Foreskin fibroblast (primary cell): ENCODE measurements at places on chromosomes 3 and 15.

DNA sequence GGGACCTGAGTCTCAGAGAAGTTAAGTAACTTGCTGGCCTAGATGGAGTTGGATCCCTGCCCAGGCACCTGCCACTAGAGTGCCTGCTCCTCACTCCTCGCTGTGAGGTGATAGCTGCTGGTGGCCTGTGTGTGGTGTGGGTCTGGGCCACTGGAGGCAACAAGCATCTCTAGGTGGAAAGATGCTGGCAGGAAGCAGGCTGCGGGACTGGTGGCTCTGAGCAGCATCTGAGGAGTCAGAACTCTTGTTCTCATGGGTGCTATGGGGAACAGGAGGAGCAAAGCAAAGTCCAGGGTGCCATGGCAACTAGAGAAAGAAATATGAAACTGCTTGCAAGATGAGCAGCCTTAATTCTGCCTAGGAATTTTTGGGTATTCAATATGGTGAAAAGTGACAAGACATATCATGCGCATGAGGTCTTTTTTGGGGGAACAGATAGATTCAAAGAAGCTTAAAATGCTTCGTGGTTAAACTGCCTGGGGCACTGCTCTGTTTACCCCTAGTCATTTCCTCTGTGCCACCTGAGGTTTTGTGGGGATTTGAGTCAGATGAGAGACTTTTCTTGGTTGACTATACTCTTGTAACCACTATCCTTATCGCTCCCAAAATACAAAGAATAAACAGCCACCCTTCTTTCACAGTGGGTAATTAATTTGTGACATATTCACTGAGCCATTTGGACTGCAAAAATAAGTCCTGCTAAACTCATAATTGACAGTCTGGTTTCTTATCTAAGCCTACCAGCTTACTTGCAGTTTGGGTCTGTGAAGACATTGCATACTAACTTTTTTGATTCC is 50.3 kb downstream of the MED12L start:
- DNase-seq = no peak

- DNase-seq = no peak
Observed at GRCh38 chr15:31340047-31340446, 13.4 kb downstream of the KLF13 start.

DNA sequence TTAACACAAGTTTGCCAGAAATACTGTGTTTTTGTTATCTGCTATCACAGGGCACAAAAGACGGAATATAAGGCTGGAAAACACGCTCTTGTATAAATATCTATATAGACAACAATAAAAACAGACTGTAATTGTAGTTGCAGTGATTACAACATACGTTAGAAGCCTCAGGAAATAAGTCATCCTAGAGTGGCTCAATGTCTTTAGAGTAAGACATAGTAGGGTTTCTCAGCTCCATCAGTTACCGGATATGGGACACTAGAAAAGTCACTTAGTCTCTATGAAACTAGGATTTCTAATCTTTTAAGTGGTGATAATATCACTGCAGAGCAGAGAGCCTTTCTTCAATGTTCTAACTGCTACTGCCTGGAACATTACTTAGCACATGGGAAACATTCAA is 208.8 kb downstream of the STAG1 start:
- peak; percentile 46 for DNase-seq

DNA sequence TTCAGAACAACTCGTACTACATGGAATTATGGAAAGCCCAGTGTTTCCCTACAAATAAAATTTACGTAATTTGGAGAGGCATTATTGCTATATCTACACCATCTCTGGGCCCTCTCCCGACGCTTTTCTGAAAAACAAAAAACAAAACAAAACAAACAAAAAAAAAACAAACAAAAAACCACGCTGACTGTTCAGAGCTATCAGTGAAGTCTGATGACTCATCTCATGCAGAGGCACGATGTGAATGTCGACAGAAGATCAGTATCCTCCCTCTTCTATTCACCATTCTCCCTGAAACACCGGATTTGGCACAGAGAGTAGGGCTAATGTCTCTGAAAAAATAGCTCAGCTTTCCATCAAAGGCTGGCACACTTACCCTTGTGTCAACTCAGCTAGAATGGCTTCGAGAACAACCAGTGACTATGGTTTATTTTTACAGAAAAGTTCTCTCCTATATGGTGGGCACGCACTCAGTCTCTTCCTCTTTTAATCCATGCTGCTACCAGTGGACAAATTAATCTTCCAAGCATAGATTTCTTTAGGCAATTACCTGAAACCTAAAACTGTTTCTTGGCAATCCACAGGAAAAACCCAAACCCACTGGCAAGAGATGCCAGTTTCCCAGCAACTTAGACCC is 1.5 kb downstream of the CRBN start:
- peak; percentile 15 for DNase-seq

DNA sequence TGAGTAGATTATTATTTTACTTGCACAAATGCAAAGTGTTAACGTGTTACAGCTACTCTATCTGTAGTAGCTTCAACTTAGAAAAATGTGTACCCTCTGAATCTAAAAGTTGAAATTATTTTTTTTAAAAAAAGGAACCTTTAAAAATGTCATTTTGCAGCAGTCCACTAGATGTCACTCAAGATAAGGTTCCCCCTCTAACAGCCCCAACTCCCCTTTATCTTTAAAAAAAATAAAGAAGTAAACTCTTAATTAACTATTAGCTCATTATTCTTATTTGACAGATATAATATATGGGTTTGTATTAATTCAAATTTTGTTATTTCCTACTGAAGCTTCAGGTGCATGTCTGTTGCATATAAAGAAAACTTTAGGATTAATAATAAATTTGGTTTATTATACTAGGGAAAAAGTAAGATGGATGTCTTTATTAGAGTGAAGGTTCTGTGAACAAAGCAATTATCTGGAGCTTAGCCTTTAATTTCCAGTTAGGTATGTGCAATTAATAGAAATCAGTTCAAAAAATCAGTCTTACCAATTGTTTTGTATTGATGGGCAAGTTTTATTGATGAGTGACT is 288.5 kb downstream of the VGLL3 start:
- DNase-seq = peak; percentile 0

DNA sequence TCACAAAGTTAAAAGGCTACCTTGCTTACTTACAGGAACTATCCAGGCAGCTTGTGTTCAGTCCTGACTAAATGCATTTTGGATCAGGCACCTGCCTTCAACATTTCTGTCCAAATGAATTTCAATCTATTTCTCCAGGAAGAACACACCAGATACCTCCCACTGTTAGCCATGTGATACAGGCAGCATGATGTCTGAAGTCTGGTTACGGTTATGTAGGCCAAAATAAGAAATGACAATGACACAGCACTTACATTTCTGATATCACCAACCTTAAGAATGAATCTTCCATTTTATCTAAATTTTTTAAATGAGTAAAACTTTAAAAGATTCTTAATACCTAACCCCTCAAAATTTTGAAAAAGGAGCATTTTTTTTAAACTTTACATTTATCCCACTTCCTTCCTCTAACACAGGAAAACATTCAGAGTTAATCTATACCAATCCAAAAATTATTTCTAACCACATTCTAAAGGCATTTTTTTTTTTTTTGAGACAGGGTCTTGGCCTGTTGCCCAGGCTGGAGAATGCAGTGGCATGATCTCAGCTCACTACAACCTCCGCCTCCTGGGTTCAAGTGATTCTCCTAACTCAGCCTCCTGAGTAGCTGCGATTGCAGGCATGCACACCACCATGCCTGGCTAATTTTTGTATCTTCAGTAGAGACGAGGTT is at the start of gene MAP4:
MAP4 (minus strand) TSS at position 116 of the 673 bp plus-strand sequence. CDS start 17,556 bp downstream, outside the sequence.
- DNase-seq = no peak

DNA sequence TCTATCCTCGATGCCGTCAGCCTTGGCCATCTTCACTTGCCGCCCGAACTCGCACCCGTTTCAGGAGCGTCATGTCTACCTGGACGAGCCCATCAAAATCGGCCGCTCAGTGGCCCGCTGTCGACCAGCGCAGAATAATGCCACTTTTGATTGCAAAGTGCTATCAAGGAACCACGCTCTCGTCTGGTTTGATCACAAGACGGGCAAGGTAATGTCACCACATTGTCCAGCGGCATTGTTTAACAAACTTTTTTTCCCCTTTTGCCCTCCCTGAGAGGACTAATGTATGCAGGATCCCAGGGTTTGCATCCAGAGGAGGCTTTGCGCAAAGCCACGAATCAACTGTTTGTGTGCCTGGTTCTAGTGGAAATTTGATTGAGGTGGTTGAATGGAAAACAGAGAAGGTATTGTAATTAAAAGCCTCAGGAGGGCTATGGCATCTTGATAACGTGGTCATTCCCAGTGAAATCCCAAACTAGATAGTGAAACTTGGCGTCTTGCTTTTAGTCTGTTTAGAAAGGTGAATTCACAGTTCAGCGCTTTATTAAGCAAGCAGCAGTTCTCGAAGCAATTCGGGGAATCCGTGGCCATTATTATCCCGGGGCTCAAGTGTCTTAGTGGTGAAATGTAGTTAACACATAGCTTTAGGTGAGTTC is 1.7 kb downstream of the SLMAP start:
- DNase-seq = peak; percentile 17

- DNase-seq = no peak
Observed at GRCh38 chr15:33138000-33138399, 56.5 kb downstream of the FMN1 start.

DNA sequence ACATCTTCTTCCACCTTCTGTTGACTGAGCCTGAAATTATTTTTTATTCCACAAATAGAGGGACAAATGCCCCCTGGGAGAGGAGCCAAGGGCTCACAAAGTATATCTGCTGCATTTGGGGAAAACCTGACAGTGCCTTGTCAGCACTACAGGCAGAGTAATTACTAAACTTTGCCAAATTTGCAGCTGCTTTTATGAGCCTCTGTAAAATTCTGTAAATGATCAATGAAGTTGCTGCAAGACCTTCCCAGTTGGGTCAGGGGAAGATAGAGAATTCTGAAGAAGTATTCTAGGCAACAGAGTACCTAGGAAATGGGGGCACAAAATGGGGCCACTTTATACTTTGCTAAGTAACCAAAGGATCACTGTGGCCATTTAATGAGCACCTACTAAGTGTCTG is 10.5 kb downstream of the GHSR start:
- DNase-seq = no peak

DNA sequence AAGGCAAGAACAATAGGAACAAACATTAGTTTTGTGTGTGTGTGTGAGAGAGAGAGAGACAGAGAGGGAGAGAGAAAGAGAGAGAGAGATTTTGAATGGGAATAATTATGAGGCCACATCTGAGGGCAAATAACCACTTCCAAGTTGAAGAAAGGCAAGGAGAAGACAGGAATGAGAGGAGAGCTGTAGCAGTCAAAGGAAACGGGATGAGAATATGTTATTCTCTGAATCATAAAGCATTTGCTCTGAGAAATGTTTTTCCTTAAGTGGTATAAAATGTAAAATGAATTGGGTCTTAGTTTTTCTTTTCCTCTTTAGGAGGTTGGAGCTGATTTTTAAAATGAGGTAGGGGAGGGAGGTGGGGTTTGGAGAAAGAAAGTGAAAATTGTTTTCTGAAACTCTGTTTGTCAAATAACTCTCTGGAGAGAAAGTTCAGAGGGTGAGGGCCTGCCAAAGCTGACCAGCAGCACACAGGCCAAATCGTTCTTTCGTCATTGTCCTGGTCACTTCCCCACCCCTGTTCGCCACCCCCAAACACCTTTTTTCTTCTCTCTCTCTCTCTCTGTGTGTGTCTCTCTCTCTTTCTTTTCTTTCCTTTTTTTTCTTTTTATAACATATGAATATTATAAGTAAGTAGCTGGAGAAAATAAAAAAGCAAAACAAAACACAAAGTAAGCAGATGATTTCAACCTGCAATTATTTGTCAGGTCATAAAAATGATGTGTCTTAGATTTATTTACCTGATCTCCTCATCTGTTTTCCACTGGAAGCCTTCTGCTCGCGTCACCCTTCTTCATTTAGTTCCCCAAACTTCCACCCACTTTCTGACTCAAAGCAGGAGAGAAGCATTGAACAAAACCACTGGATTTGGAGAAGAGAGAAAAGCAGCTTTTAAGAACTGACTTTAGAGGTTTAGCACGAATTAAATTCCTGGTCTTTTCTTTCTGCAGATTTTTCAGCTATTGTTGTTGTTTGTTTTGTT is 110.6 kb downstream of the LPP start:
- DNase-seq = peak; percentile 73

- DNase-seq = peak; percentile 73
Observed at GRCh38 chr3:171646357-171647133, 163.7 kb downstream of the PLD1 start.
